GM18507 (cell line): ENCODE measurements at places on chromosomes 4 and X.

- DNase-seq = no peak
Measured at GRCh38 chrX:57595381-57595811, 3.6 kb downstream of the ZXDB start.

DNA sequence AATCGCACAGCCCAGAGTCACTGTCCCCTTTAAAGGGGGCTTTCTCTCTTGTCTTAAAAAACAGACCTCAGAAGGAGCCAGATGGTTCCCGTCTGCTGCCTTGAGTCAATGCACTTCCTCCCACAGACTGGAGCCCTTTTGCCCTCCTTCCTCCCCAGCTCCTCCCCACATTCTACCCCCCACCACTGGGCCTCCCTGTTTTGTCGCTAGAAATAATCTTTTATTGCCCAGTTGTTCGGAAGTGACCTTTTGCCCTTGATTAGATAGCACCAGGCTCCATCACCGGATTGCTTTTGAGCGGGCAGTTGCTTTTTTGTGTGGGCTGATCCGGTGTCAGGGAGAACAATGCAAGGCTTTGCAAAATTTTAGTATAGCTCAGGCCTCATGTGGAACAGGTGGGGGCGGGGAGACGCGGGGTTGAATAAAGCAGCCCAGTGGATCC is 47.7 kb downstream of the SPRY1 start:
- peak; percentile 18 for DNase-seq

- DNase-seq = no peak
Measured at GRCh38 chr4:142707401-142707800, 138.7 kb downstream of the INPP4B start.

DNA sequence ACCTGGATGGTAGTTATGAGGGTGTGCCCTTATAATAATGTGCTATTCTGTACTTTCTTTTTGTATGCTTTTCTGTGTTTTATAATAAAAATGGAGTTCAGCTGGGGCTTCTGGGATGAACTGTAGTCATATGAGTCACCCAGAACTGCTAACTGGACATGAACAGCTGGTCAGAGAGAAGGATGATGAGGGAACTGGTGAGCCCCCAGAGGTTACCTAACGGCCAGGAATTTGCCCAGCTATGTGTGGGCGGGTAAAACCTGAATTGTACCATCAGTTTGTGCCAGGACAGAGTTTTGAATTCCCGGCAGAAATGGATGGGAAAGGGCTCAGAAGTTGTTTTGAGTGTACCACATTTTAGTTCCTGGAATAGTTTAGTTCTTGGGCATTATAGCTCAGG is 138.0 kb upstream of the USP9X start:
- no peak for DNase-seq

DNA sequence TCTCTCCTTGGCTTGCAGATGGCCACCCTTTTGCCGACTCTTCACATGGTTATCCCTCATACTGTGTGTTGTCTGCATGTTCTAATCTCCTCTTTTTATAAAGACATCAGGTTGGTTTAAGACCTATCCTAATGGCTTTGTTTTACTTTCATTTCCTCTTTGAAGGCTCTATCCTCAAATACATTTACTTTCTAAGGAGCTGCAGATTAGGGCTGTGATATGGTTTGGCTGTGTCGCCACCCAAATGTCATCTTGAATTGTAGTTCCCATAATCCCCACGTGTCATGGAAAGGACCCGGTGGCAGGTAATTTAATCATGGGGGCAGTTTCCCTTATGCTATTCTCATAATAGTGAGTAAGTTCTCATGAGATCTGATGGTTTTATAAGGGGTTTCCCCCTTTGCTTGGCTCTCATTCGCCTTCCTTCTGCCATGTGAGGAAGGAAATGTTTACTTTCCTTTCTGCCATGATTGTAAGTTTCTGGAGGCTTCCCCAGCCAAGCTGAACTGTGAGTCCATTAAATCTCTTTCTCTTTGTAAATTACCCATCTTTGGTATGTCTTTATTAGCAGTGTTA is 204.5 kb downstream of the RELL1 start:
- no peak for DNase-seq

GRCh38 chr4:142840516-142841123 is 5.5 kb downstream of the INPP4B start:
- DNase-seq = no peak

GRCh38 chr4:140857111-140857510 is 100.9 kb upstream of the TBC1D9 start:
- no peak for DNase-seq

DNA sequence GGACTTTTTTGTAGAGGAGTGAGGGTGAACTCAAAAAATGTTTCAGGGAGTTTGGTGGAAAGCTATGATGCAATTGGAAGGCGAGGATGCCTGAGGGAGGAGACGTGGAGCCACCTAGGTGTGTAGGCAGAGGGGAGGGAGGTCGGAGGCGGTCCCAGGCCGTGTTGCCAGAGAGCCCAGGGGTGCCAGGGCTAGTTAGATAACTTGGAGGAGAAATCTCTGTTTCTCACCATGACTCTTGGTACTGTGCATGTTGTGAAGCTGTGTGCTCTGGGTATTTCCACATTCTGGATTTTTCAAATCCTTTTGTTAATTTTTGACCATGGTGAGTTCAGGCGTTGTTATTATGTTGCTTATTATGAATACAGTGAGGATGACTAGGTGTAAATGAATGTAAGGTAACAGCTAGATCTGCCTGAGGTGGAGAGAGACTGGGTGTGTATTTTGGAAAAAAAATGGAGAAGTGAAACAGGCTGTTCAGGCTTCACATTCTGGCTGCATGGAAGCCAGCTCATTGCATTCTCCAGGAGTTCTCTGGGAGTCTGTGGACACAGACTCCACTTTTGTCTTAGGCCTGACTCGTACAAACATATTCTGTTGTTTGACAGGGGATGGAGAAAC is 4.5 kb downstream of the RAB9A start:
- DNase-seq = no peak

DNA sequence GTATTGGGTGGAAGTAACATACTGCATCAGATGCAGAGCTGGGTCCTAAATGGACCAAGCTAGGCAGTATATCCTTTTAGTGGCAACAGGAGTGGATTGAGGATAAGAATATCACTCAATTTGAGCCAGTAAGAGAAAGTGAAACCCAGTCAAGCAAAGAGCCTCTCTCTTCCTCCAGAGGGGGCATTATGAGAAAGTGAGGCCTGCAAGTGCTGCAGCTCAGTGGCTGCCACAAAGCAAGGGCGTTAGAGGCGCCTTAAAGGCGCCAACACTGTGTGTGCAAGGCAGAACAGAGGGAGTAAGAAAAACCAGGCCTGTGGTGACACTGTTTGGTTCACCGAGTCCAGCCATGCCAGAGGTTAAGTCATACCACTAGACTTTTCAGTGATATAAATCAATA is 17.5 kb downstream of the STX18 start:
- DNase-seq = peak; percentile 42

DNA sequence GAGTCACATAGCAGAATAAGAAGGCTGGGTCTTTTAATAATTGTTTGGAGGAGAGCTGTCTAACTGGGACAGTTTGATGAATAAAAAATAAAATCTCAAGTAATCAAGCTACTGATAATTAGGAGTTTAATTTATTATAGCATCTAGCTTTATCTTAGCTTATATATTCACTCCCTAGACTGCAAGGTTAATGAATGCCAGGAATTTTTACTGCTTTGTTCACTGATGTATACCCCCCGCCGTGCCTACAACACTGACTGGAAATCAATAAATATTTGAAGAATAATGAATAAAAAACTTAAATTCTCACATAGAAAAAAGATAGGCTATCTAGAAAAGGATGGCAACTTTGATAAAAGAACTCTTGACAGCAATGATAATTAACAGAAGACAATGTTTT is 59.7 kb downstream of the IQCM start:
- DNase-seq = no peak

- no peak for DNase-seq
Measured at GRCh38 chr4:166043801-166044200, 170.8 kb downstream of the TLL1 start.

- no peak for DNase-seq
Measured at GRCh38 chr4:109432203-109432602, 1.4 kb upstream of the SEC24B start.

DNA sequence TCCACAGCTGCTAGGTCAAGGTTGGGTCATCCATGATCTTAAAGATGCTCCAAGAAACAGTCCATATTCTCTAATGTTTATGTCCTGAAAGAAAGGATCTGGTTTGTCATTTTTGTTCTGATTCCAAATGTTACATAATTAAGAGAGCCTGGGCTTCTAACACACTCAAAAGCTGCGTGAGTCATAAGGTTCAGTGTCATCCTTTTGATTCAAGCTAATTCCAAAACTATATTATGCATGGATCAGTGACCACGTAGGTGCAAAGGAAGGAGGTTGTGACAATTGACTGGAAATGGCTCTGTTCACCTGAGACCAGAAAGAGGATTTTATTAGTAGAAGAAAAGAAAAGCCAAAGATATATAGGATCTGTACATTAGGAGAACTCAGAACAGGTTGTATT is 268.7 kb upstream of the GK2 start:
- no peak for DNase-seq

GRCh38 chrX:23333842-23334520 is 668 bp upstream of the PTCHD1 start:
- DNase-seq = no peak

- DNase-seq = no peak
Measured at GRCh38 chrX:41933546-41933945, 10.2 kb upstream of the CASK start.

DNA sequence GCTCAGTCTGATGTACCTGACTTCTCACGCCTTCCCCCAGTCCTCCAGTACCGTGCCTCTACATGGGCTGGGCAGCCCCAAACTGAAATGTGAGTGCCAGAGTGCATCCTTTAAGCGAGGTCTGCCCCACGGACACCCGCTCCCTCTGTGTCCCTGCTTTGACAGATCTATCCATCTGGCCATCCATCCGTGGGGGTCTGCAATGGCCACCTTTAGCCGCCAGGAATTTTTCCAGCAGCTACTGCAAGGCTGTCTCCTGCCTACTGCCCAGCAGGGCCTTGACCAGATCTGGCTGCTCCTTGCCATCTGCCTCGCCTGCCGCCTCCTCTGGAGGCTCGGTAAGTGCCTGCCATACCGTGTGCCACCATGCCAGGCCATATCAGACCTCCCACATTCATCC is 827 bp downstream of the PORCN start:
- no peak for DNase-seq

- DNase-seq = no peak
Measured at GRCh38 chr4:119130365-119131065, 5.1 kb upstream of the MYOZ2 start.

DNA sequence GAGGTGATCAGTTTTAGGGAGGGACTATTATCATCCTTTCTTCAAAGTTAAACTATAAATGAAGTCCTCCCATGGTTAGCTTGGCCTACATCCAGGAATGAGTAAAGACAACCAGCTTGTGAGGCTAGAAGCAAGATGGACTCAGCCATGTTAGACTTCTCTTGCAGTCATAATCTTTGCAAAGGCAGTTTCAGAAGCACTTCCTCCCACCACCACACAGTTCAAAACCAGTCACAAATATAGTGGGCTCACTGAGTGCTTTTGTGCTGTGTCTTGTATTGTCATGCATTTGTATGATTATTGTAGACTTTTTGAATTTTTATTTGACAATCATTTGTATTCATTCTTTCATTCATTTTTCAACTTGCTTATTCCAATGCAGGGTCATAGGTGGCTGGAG is 204.5 kb downstream of the ZNF674 start:
- no peak for DNase-seq

GRCh38 chr4:97770222-97770621 is 373.1 kb downstream of the STPG2 start:
- no peak for DNase-seq

DNA sequence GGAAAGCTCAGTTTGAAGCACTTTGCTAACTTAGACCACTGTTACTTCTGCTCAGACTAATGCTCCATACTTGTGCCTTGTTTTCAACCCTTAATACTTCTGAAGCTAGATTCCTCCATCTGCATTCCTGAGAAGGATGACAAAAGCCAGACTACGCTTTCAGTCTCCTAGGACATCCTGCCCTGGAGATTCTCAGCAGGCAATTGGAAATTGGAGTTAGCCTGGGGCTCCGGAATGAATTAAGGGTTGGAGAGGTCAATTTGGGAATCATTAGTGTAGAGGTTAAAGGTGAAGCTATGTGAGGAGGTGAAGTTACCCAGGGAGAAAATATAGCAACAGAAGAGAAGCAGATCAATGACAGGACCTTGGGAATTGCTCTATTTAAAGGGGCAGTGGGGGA is 215.9 kb upstream of the MBNL3 start:
- DNase-seq = no peak

- no peak for DNase-seq
Measured at GRCh38 chr4:113397114-113397701, 347.8 kb downstream of the ANK2 start.

GRCh38 chr4:169202145-169202699 is 68.5 kb downstream of the SH3RF1 start:
- DNase-seq = no peak

DNA sequence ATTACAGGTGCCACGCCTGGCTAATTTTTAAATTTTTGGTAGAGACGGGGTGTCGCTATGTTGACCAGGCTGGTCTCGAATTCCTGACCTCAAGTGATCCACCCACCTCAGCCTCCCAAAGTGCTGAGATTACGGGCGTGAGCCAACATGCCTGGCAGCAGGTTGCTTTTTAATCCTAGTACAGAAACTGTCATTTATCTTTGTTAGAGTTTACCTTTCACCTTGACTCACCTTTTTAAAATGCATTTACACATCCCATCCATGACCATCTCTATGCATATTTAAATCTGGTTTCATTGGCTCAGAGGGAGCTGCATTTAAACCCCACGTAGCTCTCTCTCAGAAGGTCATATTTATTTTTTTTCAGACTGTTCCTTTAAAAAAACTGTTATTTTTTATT is 31.9 kb downstream of the SLC16A2 start:
- no peak for DNase-seq

- DNase-seq = no peak
Measured at GRCh38 chr4:5044341-5044740, 6.9 kb upstream of the STK32B start.

GRCh38 chrX:100477958-100478357 is 67.9 kb upstream of the PCDH19 start:
- no peak for DNase-seq

GRCh38 chr4:109748114-109748513 is 18.2 kb upstream of the PLA2G12A start:
- DNase-seq = no peak

- peak; percentile 43 for DNase-seq
Measured at GRCh38 chrX:135421537-135421931, 210 bp upstream of the SMIM10L2A start.

DNA sequence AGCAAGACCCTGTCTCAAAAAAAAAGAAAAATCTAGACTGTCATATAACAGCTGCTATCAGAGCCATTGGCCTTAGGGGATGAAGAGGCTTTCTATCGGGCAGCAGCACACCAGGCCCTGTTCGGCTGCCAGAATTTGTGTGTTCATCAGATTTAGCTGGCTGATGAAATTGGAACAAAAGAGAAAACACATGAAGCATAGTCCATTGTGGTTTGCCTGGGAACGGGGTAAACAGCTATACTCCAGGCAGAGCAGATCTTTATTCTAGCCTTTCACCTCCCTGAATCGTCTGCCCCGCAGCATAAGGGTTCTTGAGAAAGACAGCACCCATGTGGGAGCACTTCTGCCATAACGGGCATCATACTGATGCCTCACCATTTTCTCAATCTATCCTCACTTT is 11.6 kb downstream of the TKTL1 start:
- no peak for DNase-seq

GRCh38 chr4:107380190-107380589 is 339.8 kb downstream of the PAPSS1 start:
- DNase-seq = no peak
